ENCODE measurements at places on chromosomes 5 and 9.

DNA sequence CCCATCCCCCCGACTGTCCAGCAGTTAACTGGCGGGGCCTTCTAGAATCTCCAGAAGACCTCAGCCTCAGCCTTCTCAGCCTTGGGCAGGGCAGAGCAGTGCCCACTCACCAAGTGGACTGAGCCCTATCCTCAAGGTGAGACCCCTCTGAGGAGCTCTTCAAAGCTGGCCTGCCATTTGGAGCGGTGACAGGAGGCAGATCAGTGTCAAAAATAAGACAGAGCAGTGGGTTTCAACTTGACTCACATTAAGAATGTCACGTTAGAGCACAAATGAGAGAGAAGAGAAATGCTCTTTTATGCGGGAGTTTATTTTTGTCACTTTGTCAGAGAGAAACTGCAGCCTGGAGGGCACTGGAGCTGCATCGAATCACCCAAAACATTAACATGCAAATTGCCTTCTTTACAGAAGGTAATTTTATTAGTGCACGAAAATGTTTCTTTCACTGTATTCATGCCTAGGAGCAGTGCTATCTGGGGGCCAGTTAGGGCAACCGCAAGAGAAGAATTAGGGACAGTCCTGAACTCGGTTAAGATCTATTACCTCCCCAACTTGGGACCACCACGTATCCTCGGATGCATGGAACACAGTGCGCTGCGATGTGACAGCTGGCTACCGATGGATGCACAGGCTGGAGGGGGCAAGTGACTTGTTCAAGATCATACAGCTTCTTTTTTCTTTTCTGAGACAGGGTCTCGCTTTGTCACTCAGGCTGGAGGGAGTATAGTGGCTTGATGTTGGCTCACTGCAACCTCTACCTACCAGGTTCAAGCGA, 188.5 kb downstream of the DAB2IP start:
- DNase-seq, result peak; percentile 30

- DNase-seq, result no peak
These were observed 104.5 kb upstream of the CHD1 start for GRCh38 chr5:99033014-99033900.

DNA sequence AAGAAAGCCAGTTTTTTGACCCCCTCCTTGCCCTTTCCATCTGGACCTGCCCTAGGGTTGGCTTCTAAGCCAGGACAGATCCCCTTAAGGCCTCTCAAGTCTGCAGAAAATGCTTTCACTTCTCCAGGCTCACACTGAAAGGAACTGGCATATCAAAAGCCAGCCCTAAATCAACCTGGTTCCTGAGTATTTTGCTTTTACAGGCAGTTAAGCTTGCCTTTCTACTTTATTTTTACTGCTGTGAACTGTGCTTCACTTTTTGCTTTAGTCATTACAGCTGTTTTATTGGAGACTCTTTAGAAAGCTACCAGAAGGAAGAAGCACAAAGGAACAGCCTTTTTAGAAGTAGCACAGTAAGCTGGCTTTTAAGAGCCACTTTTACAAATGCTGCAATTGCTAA, 5.0 kb downstream of the TARS1 start:
- no peak for DNase-seq

GRCh38 chr5:19044311-19044710, 943.7 kb downstream of the CDH18 start:
- no peak for DNase-seq

GRCh38 chr9:107218829-107219485, 64.1 kb upstream of the RAD23B start:
- no peak for DNase-seq

- no peak for DNase-seq
These were observed 38.6 kb upstream of the TDRD7 start for GRCh38 chr9:97373331-97373730.

- no peak for DNase-seq
These were observed 80.9 kb downstream of the GADD45G start for GRCh38 chr9:89685698-89686097.

GRCh38 chr9:95343725-95344287, 26.3 kb upstream of the FANCC start:
- no peak for DNase-seq

DNA sequence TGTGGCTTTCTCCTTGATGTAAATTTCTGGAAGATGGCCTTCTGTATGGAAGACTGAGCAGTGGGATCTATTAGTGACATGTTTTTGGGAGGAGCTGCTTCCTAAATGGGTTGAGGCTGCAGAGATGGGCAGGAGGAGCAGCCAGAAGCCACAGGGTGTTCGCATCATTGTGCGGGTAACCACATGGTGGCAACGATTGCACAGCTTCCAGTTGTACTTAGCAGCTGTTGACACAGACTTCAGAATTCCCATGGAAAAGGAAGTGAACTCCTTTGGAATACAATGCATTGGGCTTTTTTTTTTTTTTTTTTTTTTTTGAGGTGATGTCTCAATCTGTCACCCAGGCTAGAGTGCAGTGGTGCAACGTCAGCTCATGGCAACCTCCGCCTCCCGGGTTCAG, 297.3 kb downstream of the NR3C1 start:
- DNase-seq, result no peak

DNA sequence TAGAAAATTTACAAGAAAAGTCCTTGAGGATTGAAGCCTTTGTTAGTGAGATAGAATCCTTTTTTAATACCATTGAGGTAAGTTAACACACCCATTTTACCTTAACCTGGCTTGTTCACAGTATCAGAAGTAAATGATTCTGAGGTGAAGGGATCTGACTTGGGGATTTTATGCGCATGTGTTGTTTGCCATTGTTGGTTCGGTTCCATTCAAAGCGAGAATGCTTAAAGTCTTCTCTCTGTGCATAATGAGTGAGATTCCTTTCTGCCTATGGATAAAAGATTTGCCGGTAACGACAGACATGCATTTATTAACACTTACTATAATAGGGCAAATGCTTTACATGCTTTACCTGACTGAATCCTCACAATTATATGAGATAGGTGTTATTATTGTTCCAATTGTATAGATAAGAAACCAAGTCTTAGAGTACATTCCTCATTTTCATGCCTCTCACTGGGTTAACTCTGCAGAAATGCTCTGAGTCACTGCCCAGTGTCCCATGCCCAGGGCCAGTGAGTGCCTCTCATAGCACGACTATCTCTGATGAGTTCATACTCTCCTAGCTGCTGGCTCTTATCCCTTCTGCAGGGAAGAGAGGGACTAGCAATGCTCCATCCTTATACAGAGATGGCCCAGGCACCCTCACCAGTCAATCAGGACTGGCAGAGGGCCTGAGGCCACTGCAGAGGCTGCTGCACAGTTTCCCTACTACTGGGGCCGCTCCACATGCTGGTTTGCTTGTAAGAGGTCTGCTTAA, 54.4 kb downstream of the CMYA5 start:
- DNase-seq, result no peak

DNA sequence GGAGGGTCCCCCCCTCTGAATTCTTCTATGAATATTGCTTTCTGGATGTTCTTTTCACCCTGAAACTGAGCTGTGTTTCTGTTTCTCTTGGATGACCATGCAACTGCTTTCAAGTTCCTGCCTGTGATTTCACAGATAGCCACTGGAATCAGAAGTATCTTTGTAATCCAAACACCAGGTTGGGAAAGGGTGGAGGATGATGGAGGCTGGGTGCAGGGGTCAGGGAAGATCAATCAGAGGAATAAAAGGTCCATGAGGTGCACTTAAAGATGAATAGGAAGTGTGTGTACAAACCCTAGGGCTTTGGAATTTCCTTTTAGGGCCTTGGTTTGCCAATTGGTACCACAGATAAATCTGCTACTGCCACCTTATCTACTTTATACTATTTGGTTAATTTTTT, 68.2 kb upstream of the AGXT2 start:
- no peak for DNase-seq

DNA sequence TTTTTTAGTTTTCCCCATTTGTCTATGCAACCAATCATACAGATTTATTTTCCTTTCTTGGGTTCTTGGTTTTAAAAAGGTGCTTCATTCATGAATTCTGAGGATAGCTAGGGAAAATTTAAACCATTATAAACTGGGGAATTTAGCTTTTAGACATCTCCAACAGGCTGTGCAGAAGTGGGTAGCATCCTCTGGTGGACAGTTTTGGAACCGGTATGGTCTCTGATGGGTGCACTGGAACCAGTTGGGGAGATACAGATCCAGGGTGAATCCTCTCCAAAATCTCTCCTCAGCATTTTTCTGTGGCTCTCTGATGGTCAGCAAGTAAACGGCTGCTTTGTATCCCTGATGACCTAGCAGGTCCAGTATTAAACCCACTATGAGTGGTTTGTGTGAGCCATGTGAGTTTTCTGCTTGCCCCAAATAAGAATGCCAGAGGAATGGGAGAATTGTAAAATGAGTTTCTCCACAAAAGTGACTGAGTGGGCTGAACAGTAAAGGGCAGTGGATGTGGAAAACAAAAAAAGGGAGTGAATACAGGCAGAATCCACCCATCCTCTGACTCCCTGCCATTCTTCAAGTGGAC, 9.1 kb upstream of the DNAJC25 start:
- DNase-seq, result no peak

DNA sequence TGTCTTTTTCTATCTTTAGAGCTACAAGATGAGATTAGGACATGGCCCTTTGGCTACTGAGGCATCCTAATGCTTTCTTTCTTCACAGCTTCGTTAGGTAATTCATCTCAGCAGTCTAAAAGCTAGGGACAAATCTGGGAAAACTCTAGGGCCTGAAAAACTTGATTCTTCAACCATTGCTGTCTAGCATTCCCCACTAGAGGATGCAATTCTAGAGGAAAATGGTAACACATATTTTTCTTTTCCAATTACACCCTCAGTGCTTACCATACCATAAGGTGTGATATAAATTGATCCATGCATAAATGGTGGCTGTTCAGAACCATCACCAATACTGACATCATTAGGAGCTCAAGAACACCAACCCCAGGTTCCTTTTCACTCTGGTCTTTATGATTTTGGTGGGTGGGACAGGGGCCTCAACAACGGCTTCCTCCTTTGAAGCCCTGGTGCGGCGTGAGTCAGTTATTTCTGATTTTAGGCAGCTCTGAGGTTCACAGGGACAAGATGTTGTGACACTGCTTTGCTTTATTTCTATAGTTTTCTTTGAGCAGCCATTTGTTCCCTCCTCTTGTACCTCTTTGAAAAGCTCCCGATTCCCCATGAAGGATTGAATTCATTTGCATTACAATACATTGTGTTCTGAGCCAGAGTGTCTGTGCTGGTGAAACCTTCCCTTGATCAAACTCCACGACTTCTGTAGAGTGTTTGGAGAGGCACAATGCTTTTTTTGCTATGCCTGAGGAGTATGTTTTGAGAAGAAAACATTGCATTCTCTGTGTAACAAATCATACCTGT, 526.0 kb upstream of the TRPC7 start:
- DNase-seq, result no peak

DNA sequence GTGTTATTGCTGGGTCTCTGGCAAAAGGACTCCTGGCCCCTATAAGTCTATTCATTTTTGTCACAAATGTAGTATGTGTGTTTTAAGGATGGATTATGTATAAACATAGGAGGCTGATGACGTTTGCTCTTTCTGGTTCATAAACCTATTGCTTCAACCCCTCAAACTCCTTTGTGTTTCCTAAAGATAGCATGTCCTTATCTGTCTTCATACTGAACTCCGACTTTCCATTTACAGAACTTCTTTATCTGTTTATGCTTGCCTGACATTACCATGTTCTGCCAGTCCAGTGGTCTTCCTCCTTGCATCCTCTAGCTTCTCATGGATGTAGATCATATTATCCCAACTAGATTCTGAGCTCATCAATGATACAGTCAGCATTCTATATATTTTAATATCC, 46.1 kb downstream of the ARHGEF28 start:
- no peak for DNase-seq

DNA sequence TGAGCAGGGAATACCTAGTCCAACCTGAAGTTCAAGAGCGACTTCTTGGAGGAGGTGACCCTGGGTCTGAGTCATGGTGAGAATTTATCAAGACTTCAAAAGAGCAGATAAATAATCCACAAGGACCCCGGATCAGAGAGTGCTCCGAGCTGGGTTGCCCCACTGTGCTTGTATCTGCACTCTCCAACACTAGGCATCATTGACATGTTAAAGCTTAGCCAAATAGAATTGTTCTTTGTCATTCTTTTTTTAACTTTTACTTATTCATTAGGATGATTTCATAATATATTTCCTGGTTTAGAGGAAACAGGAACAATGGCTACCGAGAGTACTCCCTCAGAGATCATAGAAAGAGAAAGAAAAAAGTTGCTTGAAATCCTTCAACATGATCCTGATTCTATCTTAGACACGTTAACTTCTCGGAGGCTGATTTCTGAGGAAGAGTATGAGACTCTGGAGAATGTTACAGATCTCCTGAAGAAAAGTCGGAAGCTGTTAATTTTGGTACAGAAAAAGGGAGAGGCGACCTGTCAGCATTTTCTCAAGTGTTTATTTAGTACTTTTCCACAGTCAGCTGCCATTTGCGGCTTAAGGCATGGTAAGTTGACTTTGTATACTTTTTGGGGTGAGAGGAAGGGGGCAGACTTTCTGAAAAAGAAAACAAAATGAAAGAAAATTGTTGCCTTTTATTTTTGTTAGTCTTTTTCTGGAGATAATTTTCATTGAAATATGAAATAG, at the start of gene CARD6:
Gene CARD6 (plus strand): TSS at position 300 of the 738 bp plus-strand sequence. CDS start 16 bp downstream, at position 316.
- DNase-seq, result no peak

GRCh38 chr9:85062385-85063022, 393.0 kb downstream of the NTRK2 start:
- DNase-seq, result no peak

GRCh38 chr9:132244582-132245455, 83.0 kb downstream of the NTNG2 start:
- no peak for DNase-seq

DNA sequence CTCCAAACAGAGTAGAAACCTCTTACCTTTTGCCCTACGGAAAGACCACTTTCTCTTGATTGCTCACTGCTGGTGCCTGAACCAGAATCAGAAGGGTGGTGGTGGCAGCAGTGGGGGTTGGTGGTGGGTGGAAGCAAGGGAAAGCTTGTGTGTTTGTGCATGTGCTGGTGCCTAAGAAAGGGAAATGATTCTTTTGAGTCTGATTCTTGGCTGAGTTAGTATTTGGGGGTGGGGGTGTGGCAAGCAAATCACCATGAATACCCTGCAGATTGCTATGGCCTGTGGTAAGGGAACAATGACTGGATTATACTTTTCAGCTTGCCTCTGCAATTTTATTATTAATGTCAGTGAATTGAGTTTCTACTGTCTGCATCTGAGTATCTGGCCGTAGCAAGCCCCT, 106.6 kb downstream of the ARHGAP26 start:
- DNase-seq, result no peak

DNA sequence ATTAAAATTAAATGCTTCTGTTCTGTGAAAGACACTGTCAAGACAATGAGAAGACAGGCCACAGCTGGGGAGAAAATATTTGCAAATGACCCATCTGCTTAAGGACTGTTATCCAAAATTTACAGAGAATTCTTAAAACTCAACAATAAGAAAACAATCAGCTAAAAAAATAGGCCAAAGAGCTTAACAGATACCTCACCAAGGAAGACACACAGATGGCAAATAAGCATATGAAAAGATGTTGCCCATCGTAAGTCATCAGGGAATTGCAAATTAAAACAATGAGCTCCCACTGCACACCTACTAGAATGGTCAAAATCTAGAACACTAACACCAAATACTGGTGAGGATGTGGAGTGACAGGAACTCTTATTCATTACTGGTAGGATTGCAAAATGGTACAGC, 10.3 kb downstream of the WNK2 start:
- DNase-seq, result no peak

GRCh38 chr9:68919661-68920060, 94.3 kb downstream of the PRKACG start:
- no peak for DNase-seq

- no peak for DNase-seq
These were observed 85.5 kb downstream of the ADGRV1 start for GRCh38 chr5:90644132-90644531.

Data from ecto neural progenitor cell (in vitro differentiated cells).